Forelimb muscle (tissue), 1 donor: ENCODE measurements at places on chromosomes 12 and 14. TPM values are rescaled to one million over a fixed set of nuclear protein-coding genes. Genes with fewer than 3 reads are reported as not detected.

The EML5 gene
- polyA plus RNA-seq, result 1.6 TPM

The MTHFD1 gene
- polyA plus RNA-seq, result 39.8 TPM

The STAC3 gene
- 488 TPM for polyA plus RNA-seq

The STAB2 gene
- 3.9 TPM for polyA plus RNA-seq

The MORN3 gene
- polyA plus RNA-seq, result 0.34 TPM

The FOXA1 gene
- not detected for polyA plus RNA-seq

The LRRC43 gene
- 0.29 TPM for polyA plus RNA-seq

The CISTR gene
- not detected for polyA plus RNA-seq

The KRT72 gene
- polyA plus RNA-seq, result 0.08 TPM

The TPPP2 gene
- 0.49 TPM for polyA plus RNA-seq

The PNP gene
- polyA plus RNA-seq, result 10.6 TPM

The TMEM30B gene
- polyA plus RNA-seq, result 1.2 TPM

DNA sequence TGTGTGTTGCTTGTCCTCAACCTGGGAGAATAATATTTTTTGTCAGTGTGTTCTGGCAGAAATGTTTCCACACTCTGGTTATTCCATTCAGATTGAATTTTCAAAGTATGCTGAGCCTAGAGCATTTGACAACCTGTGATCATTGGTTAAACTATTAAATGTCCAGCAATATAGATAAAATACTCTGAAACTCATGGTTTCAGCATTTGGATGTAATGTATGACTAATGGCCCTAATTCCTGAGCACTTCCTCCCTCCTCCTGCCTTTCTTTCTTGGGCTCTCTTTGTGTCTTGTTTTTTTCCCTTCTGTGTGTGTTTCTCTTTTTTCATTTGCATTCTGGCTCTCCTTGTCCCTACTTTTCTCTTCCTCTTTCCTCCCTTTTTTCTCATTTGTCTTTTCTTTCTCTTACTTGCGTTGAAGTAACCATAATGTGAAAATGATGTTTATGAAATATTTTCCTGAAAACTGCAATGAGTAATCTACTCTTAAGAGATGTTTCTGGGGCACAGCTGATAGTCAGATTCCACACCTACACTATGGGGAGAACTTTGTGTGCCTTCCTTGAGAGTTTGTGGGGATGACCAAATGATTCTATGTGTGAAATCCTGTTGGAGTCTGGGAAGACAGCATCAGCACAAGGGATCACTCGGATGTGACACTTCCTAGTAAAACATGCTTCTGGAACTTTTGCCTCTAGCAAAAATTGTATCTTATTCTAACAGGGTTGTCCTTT lies 74.6 kb downstream of the FRMD6 start:
- DNase-seq, result no peak

GRCh38 chr12:28457785-28458184 lies 267.5 kb downstream of the CCDC91 start:
- no peak for DNase-seq

- DNase-seq, result no peak
These were observed 54.9 kb downstream of the SLC16A7 start for GRCh38 chr12:59650588-59651228.

DNA sequence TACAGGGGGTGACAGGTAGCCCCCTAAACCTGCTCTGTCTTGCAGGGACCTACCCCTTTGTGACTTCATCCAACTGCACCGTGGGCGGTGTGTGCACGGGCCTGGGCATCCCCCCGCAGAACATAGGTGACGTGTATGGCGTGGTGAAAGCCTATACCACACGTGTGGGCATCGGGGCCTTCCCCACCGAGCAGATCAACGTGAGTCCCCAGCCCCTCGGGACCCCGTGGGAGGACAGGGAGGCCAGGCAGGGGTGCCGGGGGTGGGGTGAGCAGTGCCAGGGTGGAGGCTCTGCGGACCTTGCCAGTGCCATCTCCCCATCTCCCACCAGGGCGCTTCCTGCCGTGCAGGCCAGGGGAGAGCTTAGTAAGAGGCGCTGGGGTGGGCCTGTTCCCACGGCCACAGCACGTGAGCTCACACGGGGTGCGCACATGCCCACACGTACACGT lies 11.1 kb upstream of the SIVA1 start:
- no peak for DNase-seq

- DNase-seq, result no peak
These were observed 3.0 kb downstream of the PIP4P1 start for GRCh38 chr14:20458031-20458789.

DNA sequence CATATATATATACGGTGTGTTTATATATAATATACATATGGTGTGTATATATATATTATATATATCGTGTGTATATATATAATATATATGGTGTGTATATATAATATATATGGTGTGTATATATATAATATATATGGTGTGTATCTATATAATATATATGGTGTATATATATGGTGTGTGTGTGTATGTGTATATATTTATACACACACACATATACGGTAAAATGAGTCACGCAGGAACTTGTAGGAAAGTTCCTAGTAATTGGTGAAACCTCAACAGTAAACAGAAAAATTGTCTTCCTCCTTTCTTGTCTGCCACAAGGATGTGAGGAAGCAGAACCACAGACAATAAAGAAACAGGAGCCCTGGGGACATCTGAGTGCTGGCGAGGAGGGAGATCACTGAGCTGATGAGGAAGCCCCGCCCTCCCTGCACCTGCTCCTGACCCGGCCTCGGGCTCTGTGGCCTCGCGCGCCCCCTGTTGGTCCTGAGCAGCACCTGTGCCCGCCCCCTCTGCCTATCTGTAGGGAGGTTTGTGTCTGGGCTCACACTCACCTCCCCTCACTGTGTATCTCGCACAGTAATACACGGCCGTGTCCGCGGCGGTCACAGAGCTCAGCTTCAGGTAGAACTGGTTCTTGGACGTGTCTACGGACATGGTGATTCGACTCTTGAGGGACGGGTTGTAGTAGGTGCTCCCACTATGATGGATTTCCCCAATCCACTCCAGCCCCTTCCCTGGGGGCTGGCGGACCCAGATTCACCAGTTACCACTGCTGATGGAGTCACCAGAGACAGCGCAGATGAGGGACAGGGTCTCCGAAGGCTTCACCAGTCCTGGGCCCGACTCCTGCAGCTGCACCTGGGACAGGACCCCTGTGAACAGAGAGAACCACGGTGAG lies 1079.4 kb downstream of the TMEM121 start:
- DNase-seq, result no peak

- no peak for DNase-seq
These were observed 255.8 kb downstream of the CCDC91 start for GRCh38 chr12:28446031-28446430.

GRCh38 chr14:64196814-64197411 lies 97.3 kb downstream of the ESR2 start:
- peak; percentile 17 for DNase-seq

- no peak for DNase-seq
These were observed 12.1 kb downstream of the SYNE3 start for GRCh38 chr14:95504135-95505029.

DNA sequence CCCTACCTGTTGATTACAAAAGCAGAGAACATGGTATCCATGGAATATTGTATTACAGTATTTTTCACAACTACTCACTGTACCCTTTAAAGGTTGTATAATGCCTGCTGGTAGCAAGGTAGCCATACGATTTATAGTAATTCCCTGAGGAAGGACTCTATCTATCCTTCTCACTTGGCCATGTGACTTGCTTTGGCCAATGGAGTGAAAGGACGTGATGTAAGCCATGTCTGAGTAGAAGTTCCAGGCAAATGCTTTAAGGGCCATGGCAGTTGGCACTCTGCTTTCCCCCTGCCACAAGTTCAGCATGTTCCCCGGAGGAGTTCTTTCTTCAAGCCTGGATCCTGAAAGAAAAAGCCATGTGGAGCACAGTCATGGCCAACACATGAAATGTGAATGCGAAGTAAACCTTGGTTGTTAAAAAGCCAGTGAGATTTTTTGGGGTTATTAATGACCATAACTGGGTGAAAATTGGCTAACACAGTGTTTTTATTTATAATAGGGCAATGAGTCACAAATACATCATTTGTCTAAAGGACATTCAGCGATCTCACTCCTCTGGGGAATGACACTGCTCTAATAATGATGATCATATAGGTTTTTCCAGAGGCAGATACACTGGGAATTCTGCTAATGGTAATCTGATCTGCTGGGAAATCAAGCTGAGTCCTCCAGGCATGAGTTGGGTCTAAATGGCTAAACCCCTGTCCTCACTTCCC lies 67.4 kb upstream of the SLC38A2 start:
- no peak for DNase-seq

GRCh38 chr14:55404173-55404854 lies 7.3 kb downstream of the ATG14 start:
- no peak for DNase-seq

DNA sequence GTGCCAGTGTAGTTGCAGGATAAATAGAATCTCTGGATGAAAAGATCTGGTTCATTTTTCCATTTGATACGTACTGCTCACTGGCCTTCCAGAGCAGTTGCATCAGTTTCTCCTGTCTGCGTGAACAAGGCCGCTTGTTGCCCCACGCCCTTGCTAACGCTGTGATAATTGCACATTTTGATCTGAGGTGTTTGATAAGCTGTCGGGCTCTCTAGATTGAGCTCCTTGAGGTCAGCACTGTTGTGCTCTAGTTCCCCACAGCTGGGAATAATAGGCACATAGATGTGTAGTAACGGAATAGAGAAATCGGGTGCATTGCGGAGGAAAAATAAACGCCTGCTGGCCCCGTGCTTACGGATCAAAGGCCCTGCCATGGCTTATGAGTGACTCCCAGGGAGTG lies 42.8 kb upstream of the TRAF3 start:
- DNase-seq, result no peak

- DNase-seq, result no peak
These were observed 18.1 kb upstream of the NEK9 start for GRCh38 chr14:75144944-75145343.

DNA sequence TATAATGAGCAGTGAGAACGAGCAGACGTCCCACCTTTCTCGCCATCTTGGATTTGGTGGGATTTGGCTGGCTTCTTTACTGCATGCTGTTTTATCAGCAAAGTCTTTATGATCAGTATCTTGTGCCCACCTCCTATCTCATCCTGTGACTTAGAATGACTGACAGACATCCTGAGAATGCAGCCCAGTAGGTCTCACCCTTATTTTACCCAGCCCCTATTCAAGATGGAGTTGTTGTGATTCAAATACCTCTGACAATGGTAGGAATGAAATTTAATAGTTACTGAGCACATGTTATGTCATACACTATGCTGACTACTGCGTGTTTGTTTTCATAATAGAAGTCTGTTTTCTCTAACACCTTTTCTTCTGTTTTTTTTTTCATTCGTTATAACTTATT lies 1.9 kb downstream of the TMTC3 start:
- DNase-seq, result no peak

- no peak for DNase-seq
These were observed 100.7 kb downstream of the RPL10L start for GRCh38 chr14:46550836-46551235.

DNA sequence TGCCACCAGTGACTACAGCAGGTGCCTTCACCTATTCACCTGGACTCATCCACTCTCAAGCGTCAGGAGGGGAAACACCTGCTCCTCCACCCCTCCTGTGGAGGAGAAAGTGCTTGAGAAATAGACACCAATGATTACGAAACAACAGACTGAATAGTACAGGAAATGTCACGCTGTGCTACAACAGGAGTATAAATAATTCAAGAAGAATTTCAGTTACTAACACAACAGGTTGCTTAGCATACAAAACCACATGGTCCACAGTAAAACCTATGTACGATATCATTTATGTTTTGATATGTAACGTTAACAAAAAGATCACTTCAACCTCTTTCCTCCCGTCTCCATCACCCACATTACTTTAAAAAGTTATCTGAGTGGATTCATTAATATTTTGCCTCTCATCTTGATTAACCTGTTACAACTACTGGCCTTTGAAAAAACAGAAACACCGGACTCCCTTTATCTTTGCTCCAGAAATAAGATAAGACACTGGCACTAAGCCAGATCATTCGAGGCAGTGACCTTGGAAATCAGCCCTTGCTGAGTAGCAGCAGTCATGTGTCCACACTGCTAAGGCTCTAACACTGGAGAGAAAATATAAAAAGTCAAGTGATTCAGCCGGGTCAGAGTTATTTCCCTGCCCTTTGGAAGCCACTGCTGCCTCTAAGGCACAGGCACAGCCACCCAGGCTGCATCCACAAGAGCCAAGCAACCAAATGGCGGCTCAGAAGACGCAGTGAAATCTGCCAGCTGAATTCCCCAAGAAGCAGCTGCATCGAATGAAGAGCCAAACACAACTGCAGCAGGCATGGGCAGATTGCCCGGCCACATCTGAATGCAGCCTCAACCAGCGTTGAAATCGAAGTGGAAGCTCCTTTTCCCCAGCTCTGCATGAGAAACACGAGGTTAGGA lies 40.9 kb downstream of the NT5DC3 start:
- peak; percentile 19 for DNase-seq

GRCh38 chr12:29703528-29703927 lies 80.2 kb downstream of the TMTC1 start:
- no peak for DNase-seq

DNA sequence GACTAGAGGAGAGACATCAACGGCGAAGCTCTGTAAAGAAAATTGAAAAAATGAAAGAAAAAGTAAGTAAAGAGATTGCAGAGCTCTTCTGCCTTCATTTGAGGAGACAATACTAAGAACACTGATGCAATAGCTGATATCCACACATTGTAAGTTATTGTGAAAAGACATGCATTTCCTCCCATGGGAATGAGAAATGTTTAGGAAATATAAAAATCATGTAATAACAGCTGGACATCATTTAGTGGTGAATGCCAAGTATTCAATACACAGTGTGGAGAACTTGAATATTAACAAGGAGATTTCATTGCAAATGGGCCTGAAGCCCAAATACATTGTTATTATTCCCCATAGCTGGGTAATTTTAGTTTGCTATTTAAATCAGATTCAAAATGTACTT lies 179.2 kb downstream of the KICS2 start:
- peak; percentile 88 for DNase-seq

DNA sequence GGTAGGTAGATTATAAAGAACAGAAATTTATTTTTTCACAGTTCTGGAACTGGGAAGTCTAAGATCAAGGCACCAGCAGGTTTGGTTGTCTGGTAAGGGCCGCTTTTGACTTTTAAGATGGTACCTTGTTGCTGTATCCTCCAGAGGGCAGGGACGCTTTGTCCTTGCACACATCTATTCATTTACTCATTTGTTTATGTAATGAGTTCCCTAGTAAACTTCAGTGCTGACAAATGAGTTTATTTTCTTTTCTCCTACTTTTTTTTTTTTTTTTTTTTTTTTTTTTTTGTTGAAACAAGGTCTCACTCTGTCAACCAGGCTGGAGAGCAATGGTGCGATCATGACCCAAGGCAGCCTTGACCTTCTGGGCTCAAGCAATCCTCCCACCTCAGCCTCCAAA lies 195.7 kb downstream of the FBXL14 start:
- DNase-seq, result no peak
